NCI-H510A (cell line): ENCODE measurements at places on chromosomes 3 and 15.

GRCh38 chr15:38017721-38018120 is 83.3 kb downstream of the TMCO5A start:
- DNase-seq = no peak

DNA sequence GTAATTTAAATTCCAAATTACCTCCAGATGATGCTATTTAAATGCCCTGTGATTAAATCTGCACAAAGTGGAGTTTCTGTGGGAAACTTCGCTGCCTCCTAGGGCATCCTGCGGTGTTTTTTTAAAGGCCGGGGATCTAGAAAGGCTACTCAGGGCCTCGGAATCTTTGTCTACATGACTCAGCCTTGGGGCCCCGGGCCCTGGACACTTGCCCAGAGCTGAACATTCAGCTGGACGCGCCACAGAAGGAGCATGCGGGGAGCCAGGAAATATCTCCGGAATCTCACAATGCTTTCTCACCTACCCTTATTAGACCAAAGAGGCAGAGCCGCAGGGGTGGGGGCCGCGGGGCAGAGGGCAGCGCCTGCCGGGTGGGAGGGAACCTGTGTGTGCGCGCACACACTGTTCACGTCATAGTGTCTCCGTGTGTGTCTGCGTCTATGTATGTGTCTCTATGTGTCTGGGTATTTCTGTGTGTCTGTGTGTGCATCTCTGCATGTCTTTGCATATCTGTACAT is 145.5 kb upstream of the TPM1 start:
- no peak for DNase-seq

DNA sequence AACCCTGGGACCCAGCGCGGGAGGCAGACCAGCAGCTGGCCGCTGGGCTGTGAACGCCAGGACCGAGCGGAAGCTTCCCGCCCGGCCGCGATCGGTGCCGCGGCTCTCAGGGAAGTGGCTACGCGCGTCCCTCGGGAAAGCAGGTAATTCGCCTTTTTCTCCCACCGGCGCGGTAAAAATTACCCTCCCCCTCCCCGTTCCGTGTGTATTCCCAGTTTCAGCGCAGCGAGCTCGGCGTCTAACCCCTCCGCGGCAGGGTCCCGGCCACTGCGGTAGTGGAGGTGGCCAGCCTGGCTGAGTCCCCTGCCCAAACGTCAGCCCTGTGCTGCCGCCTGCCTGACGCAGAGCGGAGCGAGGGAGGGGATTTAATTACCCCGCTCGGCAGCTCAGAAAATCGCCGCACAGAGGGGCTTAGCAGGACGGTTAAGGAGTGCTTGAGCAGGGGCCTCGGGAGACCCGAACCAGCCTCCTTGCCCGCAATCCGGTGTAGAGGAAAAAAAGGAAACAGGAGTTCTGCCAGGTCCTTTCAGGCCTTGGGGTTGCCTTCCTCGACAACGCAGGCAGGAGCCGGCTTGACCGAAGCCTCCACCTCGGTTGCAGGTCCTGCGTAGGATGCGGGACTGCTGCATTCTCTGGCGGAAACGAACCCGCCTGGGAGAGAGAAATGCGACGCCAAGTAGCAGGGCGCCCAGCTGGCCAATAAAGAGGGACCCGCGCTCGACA is 2.9 kb downstream of the GATA2 start:
- peak; percentile 22 for DNase-seq

DNA sequence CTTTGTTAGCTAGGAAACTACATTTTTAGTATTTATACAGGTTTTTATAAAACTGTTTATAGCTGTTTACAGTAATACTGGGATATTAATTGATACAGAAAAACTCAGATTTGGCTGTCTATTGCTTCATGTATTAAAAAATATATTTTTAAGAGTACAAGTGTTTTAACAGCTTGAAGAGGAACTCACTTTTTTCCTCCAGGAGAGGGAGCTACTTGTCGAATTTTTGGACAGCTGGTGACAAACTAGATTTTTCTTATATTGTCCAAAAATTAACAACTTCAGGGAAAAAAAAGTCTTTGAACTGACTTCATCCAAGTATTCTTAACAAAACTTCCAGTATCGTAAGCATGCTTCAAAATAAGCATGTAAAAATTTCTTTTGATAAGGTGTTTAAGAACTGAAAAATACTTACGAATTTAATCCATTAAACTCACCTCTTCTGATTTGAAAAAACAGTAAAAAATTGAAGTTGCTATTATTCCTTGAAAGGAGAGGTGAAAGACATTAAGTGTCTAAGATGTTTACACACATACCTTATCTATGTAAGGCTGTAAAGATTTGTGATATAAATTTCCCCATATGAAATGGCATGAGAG is 4.0 kb downstream of the DIPK2A start:
- DNase-seq = no peak

DNA sequence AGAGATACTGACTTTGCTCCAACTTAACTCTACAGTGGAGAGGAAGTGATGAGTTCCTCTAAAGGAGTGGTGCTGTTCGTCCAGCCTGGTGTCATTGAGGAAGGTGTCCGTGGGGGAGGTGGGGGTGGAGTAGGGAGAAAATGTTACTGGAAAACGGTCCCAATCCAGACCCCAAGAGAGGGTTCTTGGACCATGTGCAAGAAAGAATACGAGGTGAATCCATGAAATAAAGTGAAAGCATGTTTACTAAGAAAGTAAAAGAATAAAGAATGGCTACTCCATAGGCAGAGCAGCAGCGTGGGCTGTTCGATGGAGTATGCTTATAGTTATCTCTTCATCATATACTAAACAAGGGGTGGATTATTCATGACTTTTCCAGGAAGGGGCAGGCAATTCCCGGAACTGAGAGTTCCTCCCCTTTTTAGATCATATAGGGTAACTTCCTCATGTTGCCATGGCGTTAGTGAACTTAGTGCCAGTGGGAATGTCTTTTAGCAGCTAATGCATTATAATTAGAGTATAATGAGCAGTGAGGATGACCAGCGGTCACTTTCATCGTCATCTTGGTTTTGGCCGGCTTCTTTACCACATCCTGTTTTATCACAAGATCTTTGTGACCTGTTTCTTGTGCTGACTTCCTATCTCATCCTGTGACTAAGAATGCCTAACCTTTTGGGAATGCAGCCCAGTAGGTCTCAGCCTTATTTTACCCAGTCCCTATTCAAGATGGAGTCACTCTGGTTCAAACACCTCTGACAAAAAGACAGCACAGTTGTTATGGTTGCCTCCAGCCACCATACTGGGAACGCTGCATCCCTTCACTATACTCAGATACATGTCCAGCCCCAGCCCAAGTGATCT is 38.6 kb downstream of the CLEC3B start:
- DNase-seq = no peak

DNA sequence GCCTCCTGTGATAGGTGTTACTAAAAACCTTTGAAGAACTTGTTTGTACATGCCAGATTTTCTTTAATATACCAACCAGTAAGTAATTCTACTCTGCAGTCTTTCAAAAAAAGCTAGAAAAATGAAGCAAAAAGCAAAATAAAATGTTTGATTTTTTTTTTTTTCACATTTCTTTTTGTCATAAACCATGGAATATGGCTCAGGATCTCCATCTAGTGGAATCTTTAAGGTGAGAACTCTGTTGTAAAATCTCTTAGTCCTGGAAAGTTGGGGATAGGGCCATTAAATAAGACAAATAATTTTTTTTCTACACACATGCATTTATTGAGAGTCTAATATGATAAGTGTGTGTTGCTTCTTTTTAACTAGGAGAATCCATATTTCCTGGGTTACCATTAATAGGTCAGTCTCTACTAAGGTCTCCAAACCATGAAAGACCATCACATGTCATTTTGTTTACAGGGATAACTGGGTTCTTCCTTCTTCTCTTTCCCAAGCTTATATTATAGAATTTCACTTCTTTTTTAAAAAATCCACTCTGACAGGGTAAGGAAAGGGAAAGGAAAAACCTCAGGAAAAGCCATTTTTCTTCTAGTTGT is 84.6 kb downstream of the SLC9A9 start:
- DNase-seq = no peak

DNA sequence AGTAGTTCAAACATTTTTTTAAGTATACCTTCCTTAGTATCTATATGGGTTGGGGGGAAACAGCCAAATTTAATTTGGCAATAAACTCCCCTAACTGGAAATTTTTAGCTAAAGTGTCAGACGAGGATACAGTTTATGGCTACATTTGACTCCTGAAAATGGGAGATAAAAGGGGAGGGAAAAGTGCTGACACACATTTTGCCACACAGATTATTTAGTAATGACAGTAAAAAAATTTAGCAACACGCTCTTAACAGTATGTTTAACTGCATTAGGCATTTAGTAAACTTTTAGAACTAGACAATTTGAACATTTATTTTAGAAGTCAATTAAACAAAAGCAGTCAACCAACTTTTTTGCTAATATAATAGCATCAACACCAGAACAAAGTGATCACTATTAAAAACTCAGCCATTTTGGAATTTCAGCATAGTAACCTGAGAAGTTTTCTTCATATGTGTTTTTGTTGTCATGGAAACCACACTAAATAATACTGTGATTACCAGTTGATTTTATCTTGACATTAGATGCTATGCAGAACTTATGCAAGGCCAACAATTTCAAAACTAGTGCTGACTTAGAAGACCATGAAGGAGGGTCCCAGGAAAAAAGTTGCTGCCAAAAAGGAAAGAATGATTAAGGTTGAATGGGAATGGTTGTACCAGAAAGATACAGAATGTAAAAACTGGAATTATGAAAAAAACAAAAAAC is 47.0 kb upstream of the TFG start:
- no peak for DNase-seq

GRCh38 chr3:122364490-122364889 is 18.5 kb downstream of the MIX23 start:
- DNase-seq = no peak

DNA sequence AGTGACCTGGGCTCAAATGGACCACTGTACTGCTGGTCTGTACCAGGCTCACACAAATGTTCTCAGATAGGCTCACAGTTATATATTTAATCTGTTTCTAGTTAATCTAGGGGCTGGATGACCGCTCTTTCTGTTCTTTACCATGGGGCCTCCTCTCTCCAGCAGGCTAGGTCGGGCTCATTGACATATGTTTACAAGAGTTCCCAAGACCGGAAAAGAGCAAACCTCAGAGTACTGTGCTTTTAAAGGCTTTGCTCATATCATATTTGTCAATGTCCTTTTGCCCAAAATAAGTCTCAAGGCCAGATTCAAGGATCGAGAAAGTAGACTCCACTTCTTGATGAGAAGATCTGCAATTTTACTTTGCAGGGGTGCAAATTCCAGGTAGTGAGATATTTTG is 348.0 kb upstream of the EPHA6 start:
- no peak for DNase-seq

DNA sequence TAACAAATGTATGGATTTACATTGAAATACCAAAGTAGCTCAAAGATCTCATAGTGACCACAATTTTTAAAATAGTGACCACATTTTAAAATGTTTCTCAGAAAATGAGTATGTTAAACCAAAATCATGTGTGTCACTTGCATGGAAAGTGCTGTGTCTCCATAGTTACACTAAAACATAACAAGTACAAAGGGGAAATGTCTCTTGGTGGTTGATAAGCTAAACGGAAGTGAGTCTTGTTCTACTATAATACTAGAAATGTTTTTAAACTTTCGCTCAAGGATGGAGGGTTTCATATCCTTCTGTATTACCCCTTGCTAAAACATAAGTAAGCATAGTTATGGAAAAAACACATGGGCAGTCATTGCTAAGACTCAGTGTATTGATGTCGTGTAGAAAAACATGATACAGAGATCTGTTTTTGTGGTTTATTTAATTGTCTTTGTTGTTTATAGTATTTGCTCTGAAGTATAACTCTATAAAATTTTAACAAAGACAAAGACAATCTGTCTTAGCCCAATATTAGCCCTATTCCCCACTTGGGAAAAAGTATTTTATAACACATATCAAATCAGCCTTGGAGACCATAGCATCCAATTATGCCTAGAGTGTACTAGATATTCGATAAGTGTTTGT is 27.0 kb upstream of the DENND4A start:
- no peak for DNase-seq

DNA sequence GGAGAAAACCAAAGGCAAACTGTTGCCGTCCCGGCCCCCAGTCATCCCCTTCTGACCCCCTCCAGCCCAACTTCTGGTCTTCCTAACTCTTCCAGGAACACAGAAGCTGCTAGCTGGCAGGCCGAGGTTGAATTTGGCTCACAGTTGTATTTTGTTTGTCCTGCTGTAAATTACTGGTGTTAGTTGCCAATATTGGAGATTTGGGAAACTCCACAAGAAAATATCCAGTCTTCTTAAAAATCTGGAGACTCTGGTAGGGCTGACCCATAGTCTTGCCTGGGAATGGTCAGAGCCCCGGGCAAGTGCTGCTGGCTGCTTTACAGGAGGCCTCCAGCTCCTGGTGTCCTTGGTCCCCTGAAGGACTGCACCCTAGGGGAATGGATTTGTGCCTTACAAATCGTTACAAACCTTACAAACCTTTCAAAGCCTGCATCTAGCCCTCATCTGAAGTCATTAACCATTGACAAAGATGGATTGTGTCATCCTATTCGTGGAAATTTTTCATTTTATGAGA is 112.0 kb upstream of the MCTP2 start:
- DNase-seq = no peak

DNA sequence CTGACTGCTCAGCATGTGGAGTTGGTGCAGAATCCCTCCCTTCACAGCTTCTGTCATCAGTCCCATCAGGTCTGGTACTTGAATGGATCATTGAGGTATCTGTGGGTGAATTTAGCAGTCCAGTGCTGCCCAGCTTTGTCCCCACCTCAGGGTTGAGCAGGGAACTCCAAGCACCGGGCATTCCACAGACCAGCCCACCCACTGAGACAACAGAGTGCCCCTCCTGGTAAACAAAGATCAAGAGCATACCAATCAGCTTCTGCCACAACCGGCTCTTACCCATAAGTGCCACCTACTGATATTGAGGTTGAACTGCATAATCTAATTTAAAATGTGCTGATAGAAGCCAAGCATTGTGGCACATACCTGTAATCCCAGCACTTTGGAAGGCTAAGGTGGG is 57.1 kb upstream of the FXR1 start:
- DNase-seq = no peak

DNA sequence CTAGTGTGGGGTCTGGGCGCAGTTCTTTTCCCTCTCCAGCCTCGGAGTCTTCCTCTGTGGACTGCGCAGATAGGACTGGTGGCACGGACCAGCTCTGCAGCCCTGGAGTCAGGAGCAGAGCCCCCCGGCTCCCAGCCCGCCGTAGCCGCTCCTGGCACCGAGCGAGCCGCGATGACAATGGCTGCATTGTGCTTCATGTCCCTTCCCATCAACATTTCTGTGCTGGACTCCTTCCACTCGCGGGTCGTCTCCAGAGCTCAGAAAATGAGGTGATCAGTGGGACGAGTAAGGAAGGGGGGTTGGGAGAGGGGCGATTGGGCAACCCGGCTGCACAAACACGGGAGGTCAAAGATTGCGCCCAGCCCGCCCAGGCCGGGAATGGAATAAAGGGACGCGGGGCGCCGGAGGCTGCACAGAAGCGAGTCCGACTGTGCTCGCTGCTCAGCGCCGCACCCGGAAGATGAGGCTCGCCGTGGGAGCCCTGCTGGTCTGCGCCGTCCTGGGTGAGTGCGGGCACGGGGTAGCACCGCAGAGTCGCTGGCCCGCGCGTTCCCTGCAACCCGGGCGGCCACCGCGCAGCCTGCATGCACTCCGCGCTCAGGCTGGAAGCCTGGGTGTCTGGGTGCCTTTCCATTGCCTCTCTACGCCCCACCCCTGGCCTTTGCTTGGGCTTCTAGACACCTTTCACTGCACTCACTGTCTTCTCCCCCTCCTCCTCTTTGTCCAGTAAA is at the start of gene TF:
TSS of gene TF (plus strand) at position 413 of the 731 bp plus-strand sequence. CDS start at position 461, 48 bp downstream.
- DNase-seq = no peak
